Astrocyte of the spinal cord (primary cell): ENCODE measurements at places on chromosomes 16 and 17.

DNA sequence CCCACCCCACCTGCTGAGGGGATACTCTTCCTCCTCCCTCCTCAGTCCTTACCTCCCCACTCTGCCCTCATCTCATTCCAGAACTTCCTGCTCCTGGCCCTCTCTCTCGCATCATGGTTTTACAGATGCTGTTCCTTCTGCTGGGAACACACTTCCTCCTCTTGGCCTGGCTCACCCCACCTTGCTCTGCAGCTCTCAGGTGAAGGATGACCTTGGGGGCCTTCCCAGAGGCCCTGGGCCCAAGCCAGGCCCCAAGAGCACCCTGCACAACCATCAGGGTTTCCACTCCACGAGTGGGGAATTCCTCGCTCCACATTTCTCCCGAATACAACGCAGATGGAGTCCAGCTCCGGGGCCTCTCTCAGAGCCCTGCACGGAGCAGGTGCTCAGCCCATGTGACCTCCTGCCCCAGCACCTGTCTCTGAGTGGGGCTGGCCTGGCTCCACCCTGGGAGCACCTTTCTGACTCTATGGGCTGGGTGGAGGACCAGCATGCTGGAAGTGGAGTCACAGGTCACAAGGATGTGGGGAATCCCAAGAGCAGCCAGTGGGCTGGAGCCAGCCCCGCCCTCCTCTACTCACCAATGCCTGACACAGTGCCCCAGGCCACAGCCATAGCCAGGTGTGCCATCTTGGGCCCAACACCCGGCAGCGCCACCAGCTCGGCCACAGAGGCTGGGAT lies 4.5 kb downstream of the NTHL1 start:
- no peak for DNase-seq

DNA sequence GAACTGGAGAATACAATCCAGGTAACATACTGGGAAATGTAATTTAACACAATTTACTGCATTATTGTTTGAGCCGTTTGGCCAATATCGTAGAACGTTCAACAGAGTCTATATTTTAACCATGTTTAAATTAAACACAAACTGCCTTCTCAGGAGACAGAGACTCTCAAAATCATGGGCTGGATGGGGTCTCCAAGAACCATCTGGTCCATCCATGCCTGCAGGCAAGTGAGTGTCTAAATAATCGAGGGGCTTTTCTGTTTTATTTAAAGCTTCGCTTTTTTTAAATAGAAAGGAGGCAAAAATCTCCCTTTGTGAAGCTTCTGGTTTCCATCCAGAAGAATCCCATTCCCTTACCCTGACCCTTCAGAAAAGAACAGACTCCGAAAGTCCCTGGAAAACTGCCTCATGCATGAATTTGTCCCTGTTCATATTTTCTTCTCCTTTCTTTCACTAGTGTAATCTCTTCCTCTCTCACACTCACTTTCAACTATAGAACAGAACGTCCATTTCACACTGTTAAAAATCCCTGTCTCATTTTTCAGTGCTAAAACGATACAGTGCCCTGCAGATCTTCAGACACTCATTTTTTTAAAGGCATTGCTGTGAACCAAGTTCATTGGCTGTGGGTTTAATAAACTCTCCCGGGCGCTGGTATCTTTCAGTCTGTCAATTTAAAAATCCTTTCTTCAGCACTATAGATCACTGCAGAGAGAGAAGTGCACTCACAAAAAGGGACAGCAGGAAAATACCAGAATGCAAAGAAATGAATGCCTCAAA lies 111.4 kb upstream of the TOM1L1 start:
- no peak for DNase-seq

GRCh38 chr16:12329246-12329995 lies 352.9 kb downstream of the SNX29 start:
- DNase-seq, result no peak

DNA sequence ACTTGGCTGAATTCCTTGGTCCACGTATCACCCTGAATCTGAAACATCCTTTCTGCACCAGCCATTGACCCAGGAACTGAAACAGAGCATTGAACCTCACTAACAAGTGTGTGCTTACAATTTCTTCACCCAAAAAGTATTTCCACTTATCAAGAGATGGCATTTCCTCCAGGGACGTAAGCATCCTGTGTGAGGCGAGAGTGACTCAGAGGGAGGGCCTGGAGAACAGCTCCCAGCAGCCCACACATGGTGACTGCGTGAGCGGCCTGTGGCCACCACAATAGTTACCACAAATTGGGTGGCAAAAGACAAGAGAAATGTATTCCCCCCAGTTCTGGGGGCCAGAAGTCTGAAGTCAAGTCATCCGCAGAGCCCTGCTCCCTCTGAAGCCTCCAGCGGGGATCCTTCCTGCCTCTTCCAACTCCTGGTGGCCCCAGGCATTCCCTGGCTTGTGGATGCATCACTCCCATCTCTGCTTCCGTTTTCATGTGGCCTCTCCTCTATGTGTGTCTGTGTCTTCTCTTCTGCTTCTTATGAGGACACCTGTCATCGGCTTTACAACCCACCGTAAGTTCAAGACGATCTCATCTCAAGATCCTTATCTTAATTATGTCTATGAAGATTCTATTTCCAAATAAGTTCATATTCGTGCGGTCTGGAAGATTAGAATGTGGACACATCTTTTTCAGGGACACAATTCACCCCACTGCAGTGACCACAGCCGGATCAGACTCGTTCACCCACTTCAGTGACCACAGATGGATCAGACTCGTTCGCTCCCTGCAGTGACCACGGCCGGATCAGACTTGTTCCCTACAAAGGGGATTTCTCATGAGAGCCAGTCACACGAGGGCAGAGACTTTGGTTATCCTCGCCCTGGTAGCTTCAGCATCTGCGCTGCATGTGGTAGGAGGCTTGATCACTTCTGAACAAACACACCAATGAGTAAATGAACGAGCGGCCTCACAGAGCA lies 122.6 kb upstream of the FOXF1 start:
- peak; percentile 94 for DNase-seq

DNA sequence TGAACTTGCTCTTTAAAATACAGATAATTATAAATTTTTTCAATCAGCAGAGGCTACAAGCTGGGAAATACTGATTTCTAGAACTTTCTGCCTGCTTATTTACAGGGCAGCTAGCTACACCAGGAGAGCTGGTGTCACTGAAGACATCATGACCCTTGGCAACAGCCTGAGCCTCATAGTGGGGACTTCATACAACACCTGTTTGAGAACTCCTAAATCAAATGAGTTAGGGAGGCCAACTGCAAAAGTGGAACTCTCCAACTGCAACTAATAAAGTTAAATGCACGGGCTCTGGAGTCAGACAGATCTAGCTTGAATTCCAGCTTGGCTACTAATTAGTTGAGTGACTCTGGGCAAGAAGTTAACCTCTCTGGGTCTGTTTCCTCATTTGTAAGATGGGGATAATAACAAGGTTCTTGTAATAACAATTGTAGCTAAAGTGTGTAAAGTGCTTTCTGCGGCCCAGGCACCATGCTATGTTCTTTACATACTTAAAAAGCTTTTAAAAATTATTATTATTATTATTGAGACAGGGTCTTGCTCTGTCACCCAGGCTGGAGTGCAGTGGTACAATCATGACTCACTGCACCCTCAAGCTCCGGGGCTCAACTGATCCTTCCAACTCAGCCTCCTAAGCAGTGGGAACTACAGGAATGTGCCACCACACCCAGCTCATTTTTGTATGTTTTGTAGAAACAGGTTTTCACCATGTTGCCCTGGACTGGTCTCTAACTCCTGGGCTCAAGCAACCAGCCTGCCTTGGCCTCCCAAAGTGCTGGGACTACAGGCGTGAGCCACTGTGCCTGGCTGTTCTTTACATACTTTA lies 33.4 kb downstream of the VAC14 start:
- DNase-seq, result no peak

DNA sequence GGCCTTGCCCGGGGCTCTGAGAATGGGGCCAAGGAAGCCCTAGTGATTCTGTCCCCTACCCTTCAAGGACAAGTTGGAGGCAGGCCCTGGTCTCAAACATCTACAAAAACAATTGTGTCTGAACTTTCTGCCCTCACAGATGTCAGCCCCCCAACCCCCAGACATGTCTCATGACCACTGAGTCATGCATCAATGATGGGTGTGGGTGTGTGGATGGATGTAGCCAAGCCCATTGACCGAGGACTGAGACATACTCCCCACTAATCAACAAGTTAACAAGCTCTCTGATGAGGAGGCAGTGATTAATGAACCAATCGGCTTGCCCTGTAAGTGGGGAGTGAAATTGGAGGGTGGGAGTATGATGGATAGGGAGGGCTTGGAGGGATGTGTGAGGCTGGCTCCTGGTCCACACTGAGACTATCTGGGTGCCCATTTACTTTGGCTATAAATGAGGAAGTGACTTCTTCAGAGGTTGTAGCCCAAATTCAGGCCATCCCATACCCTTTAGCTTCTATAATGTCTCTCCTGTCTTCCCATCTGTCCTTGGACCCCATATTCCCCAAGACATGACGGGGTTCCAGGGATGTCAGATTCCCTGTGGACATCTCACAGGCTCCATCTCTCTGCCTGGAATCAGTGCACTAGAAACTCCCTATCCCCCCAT lies 97.1 kb upstream of the TMEM97 start:
- no peak for DNase-seq

DNA sequence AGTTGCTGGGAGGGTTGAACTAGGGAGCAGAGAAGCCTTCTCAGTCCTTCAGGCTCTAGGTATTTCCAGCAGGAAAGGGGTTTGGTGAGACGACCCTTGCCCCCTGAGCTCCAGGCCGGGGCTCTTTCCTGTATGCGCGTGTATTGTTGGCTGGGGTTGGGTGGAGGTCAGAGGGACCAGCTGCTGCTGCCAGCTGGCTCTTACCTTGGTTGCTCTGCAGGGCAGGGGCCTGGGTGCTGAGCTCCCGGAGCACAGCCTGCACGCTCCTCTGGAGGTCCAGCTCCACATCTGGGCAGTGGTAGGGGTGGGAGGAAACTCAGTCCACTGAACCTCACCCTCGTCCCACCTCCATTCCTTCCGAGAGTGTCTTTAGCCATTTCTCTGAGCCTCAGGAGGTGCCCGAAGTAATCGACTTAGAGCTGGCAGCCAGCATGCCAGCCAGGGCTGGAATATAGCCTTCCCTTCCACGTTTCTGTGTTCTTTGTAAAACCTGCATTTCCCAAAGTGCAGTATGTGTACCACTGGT lies 28.0 kb downstream of the PIK3R6 start:
- DNase-seq, result no peak
